ENCODE measurements at places on chromosomes 2 and 18.

DNA sequence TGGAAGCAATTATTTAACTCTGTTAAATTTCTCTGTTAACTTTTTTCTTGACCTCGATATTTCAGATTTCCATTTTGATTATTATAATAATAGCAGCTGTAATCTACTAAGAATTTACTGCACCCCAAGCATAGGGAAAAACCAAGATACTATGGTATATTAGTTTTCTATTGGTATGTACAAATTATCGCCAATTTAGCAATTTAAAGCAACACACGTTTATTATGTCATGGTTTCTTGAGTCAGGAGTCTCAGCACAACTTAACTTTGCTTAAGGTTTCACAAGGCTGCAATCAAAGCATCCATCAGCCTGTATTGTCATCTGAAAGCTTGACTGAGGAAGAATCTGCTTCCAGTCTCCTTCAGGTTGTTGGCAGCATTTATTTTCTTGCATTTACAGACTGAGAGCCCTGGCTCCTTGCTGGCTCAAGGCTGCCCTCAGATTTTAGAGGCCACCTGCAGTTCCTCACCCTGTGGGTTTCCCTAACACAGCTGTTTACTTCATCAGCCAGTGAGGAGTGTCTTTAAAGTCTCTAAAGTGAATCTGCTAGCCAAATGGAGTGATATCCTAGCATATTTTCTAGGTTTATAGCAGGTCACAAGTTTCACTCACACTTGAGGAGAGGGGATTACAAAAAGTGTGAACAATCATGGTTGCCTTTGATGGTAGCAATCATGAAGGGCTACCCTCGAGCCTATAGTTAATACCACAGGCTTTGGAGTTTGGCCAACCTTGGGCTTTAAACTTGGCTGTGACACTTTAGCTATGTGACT is 4.4 kb upstream of the VPS54 start:
- DNase-seq = no peak

DNA sequence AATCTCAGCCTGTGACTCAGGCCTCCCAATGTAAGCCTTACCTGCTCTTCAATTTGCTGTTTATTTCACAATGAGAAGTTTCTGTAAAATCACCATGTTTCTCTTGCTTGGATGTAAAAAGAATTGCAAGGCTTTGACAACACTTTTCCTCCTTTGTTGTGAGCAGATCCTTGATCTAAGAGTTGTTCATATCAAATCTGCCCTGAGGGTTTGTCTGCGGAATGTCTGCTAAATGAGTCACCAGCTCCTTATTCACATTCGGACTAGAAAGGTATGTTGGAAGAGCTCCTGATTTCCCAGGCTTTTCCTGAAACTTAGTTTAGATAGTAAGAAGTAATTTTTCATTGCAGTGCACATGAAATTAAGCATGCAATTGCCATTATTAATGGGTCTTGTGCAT is 268.2 kb upstream of the TCF4 start:
- DNase-seq = no peak

DNA sequence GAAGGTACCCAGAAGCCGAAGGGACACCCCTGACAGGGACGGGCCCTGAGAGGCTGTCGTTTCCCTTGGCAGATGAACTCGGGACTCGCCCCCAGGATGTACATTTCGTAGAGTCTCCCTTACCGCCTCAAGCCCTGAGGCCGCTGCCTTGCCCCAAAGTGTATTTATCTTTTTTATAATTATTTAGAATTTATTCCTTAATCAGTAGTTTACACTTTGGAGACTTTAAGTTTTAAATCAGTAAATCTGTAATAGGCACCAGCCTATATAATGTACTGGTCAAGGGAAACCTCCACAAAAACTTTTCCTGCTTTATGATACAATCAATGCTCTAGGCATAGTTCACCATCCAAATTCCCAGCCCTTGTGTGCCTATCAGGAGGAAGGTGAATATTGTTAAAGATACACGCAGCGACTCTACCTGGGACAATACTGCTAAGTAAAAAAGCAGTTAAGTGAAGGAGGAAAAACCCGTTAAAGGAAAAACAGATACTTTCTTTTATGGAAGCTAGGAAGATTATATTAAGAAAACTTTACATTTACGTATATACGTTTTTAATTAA is 848 bp downstream of the VRK2 start:
- DNase-seq = peak; percentile 76

DNA sequence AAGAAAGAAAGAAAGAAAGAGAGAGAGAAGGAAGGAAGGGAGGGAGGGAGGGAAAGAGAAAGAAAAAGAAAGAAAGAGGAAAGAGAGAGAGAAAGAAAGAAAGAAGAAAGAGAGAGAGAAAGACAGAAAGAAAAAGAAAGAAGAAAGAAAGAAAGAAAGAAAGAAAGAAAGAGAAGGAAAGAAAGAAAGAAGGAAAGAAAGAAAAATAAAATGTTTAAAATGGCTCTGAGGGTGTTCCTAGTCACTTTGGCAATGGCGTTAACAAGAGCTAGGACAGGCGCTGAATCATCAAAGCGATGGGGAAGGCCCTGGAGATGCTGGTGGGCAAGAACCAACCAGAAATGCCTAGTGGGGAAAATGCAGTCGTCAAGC is 77.8 kb upstream of the GPC1 start:
- DNase-seq = no peak

- no peak for DNase-seq
Observed at GRCh38 chr2:184875212-184875611, 276.9 kb downstream of the ZNF804A start.

DNA sequence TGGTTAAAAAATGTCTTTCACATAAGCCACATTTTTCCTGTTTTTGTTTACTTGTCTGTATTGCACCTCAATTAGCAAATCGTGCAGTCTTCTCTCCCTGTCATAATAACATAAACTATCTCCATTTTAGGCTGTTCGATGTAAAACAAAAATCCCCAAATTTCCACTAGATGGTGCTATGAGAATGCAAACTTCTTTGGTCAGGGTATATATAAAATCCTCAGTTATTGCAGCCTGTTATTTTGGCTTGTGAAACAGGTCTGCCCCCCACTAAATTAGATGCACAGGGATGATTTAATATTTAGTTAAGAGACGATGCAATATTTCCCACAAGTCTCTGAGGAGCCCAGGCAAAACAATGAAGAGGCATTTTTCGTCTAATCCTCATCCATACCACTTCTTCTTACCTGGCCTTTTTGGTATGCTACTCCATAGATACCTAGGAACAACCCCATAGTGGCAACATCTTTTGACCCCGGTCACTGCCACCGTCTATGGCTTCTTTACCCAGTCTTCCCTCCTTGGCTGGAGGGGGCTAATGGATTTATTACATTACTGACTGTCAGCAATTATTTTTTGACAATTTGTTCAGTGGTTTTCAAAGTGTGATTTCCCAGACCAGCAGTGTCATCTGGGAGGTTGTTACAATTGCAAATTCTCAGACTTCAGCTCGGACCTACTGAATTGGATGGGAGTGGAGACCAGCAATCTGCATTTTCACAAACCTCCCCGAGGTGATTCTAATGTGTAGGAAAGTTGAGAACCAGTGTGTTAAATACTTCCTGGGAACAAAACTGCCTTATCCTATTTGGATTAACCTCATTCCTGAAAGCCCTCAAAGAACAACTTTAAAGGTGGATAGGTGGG is 117.4 kb upstream of the CWC22 start:
- peak; percentile 64 for DNase-seq

DNA sequence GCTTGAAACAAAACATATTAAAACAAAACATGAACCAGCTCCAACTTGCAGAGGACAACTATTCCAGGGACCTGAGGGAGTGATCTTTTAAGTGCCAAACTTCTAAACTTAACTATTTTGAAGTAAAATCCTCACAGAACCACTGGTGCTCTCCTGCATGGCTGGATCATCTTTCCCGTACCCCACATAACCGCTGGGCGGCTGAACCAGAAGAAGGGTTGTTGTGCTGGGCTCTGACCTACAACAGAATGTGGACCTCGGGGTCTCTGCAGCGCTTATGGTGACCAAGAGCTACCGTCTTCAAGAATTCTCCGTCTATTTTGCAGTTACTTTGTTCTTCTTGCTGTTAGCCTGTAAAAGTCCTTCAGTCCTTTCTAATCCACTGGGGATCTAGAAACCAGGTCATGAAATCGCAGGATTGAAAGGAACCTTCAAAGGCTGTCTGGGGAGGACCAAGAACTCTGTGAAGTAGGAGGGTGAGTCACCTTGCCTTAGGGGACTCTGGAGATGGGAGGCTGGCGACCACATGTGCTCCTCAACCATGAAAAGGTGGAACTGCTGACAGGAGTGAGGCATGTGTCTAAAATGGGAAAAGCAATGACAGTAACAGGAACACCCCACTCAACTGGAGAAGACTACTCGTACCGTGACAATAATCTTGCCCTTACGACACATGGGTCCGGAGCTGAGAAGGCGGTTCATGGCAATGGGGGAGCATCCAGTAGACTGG is 46.6 kb downstream of the HDLBP start:
- no peak for DNase-seq

DNA sequence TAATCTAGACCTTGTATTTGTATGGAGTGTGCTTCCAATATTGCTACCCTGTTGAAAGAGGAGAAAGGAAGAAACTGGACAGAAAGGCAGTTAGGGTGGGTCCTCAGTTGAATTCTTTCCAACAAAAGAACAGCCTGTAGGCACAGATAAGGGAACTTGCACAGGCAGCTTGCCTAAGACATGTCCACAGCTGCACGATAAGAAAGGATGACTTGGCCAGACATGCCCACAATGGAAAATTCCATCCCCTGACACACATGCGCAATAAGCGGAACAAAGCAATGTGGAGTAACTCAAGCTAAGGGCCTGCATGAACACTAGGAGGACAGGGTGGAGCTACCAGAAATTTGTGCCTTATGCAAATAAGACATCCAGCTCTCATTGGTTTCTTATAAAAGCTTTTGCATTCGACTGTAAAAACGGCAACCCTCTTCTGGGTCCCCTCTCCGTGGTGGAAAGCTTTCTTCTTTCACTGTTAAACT is 1084.7 kb upstream of the NXPH2 start:
- DNase-seq = no peak

DNA sequence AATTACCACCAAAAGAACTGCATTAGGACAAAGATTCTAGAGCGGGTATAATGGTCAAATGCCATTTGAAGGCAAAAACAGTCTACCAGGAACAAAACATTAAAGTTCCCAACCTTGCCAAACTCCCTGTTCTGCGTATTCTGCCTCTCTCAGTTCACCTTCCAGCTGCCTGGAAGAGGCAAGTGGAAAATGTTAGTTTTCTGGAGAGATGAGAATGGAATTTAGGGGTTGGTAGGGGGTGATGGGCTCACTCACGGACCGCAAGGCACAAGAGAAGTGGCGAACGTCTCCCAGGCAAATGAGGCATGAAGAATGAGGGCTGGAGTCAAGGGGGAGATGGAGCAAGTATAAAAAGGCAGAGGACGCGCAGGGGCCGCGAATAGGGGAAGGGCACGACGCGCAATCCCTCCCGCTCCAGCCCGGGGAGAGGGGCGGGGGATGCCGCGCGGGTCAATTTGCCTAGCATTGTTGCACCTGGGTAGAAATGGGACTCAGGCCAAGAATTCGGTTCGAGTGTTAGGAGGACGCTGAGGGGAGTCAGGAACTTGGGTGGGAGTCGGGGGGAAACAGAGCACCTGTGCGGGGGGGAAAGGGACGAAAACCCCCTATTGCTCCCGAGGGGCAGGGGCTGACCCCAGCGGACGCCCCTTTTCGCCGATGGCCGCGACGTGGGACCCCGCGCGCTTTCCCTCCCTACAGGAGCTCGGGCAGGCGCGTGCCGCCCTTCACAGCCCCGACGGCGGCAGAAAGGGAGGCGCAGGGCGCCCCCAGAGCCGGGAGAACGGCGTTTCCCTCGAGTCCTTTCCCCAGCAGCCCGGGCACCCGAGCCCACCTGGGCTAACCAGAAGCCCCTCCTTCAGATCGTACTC is 573 bp downstream of the PAIP2B start:
- no peak for DNase-seq

DNA sequence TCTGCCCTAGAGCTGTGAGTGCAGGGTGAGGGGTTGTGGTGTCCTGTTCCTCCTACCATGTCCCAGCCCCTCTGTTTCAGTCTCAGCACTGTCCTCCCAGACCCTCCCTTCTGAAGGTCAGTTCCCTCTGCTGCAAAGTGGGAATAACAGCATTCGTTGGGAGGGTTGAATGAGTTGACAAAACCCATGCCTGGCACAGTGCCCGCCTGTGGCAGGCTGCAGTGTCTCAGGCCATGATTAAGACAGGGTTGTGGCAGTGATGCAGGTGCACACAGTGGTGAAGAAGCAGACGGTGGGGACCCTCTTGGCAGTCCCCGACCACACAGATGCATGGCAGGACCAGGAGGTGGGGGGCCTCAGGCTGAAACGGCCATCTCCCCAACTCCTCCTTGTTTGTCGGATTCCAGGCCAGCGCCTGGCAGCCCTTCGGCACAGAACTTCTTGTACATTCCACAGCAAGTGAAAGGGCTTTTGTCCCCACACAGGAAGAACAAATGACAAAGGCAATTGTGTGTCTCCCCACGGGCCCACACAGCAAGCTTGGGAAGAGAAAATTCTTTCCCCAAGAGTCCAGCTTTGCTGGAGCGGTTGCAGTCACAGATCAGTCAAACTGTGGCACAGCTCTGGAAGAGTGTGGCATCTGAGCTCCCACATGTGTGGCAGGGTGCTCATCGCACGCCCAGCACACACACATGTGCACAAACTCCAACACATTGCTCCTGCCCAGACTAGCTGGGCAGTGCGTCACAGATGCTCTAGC is 92.0 kb upstream of the MSH2 start:
- no peak for DNase-seq

DNA sequence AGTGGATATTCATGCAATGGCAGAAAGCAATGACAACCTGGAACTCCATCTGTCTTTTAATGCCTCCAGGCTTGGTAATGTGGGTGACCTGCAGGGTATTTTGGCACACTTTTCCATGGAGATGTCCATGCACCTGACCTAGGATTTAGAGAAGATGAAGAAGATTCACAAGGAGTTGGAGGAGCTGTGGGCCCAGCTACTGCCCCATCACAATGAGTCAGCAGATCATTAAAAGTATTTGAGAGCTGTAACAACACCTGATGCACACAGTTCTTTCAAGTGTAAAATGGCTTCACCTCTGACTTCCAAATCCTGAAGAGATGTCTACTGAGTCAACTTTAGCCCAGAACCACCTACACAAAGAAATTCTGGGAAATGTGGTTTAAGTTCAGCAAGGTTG is 22.1 kb upstream of the OSR1 start:
- no peak for DNase-seq

GRCh38 chr2:186771850-186772463 is 77.0 kb downstream of the ZSWIM2 start:
- DNase-seq = no peak

DNA sequence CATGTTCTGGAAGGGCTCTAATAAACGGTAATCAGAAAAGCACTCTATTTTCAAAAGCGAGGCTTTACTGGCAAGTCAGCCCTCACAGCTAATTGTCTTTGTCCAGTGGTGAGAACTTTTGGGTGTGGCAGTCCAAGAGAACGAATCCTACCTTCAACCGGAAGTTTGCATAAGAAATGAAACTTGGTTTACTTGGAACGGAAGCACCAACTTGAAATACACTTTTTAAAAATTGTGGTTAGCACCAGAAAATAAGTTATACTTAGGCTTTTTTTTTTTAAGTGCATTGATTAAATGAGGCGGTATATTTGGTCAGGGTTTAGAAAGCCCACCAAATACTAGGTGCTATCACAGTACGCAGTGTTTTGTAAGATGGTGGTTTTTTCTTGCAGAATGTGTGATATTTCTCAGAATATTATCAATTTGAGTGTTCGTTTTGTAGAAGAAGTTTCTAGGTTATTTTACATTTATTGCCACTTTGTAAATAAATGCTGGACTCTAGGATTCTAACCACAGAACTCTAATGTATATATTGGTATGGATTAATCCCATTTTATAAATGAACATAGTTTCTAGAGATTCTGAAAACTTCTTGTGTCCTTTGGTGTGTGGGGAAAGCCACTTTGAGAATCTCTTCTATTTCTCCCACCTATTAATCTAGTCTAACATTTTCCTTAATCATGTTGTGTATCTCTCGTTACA is 1.2 kb downstream of the MYL12A start:
- no peak for DNase-seq

GRCh38 chr2:98546186-98546585 is 62.1 kb downstream of the COA5 start:
- DNase-seq = no peak

Measured in NCI-H446 (cell line).